ENCODE measurements at places on chromosomes 2 and 18. TPM values are rescaled to one million over a fixed set of nuclear protein-coding genes. Genes with fewer than 3 reads are reported as not detected.

Gene FBXO36
- 3.4 TPM for total RNA-seq

Gene VWA3B
- total RNA-seq = not detected

Gene C2orf72
- total RNA-seq = 0.42 TPM

Gene PREPL
- total RNA-seq = 38.4 TPM

Gene DPP4
- 0.20 TPM for total RNA-seq

Gene IL1B
- total RNA-seq = not detected

Gene COX5B
- total RNA-seq = 207 TPM

Gene ICOS
- not detected for total RNA-seq

Gene SFT2D3
- 6.4 TPM for total RNA-seq

Gene EMILIN1
- total RNA-seq = 3.2 TPM

Gene RGPD3
- total RNA-seq = 0.27 TPM

Gene PFN4
- total RNA-seq = not detected

Gene FSIP2
- total RNA-seq = 56.4 TPM

Gene CIDEA
- total RNA-seq = not detected

Gene RAB6C
- 0.25 TPM for total RNA-seq

Gene ZBTB7C
- 10.6 TPM for total RNA-seq

Gene SAG
- not detected for total RNA-seq

Gene TLX2
- total RNA-seq = 21.2 TPM

Gene PLEKHH2
- 0.71 TPM for total RNA-seq

Gene TBR1
- total RNA-seq = not detected

Gene SIX3
- total RNA-seq = 0.86 TPM

Gene AQP4
- not detected for total RNA-seq

Gene HAAO
- total RNA-seq = not detected

Gene FAM161A
- 13.4 TPM for total RNA-seq

Gene CHRNA1
- total RNA-seq = 161 TPM

Gene IL36A
- not detected for total RNA-seq

Gene G6PC2
- total RNA-seq = not detected

Gene ST8SIA3
- total RNA-seq = 17.7 TPM

Gene MC2R
- total RNA-seq = not detected

Gene LHCGR
- not detected for total RNA-seq

Gene FBXO11
- 135 TPM for total RNA-seq

Gene MERTK
- total RNA-seq = 2.3 TPM

Gene ANKRD53
- 11.7 TPM for total RNA-seq

Gene ANO7
- 2.6 TPM for total RNA-seq

Gene ACP1
- total RNA-seq = 86.1 TPM

Gene ARHGAP15
- total RNA-seq = not detected

Gene MYO3B
- 0.22 TPM for total RNA-seq

Gene MYO5B
- total RNA-seq = 2.7 TPM

Gene PAIP2B
- 15.6 TPM for total RNA-seq

Gene HOXD13
- 0.17 TPM for total RNA-seq

Gene C2orf15
- total RNA-seq = 0.34 TPM

Gene SDC1
- 0.93 TPM for total RNA-seq

Gene CHRNG
- 3.5 TPM for total RNA-seq

Gene ACTR1B
- total RNA-seq = 104 TPM

Gene RETREG2
- total RNA-seq = 167 TPM

Gene FKBP1B
- total RNA-seq = 38.1 TPM
